ENCODE measurements at places on chromosomes 7 and 10.
A peak's percentile ranks its signal among the peaks of the same experiment; 100 is the strongest.

DNA sequence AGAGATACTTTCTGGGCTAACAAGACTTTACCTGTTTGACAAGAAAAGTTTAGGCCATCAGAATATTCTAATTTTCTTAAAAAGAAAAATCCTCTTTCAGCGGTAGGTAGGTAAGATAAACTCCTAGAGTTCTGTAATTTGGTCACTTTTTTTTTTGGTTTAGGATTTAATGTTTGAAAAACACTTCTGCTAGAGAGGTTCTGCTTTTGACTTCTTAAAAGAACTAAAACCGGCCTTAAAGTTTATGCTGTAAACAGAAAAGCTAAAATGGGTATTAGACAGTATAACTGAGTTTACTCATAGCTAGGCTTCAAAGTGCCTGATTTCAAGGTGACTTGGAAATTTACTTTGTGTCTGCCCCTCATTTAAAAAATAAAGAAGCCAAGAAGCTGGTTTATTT, 21.7 kb upstream of the KMT2E start:
- no peak for DNase-seq

- no peak for DNase-seq
Measured at GRCh38 chr7:3138997-3139396, 95.3 kb upstream of the CARD11 start.

DNA sequence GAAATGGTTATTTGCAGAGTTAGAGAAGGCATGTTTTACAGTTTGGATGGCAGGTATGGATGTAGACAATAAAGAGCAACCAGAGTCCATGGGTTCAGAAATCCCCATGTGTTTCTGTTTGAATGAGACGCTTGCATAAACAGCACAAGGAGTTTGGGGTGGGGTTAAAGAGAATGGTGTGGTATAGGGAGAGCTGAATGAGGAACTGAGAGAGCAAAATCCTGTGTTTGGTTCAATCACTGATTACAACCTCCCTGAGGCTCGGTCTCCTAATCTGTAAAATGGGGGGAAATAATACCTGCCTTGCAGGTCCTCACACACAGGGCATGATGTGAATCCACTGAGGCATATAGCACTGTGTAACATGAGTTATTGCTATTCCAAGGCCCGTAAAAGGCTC, 23.7 kb downstream of the CAV1 start:
- DNase-seq: no peak

DNA sequence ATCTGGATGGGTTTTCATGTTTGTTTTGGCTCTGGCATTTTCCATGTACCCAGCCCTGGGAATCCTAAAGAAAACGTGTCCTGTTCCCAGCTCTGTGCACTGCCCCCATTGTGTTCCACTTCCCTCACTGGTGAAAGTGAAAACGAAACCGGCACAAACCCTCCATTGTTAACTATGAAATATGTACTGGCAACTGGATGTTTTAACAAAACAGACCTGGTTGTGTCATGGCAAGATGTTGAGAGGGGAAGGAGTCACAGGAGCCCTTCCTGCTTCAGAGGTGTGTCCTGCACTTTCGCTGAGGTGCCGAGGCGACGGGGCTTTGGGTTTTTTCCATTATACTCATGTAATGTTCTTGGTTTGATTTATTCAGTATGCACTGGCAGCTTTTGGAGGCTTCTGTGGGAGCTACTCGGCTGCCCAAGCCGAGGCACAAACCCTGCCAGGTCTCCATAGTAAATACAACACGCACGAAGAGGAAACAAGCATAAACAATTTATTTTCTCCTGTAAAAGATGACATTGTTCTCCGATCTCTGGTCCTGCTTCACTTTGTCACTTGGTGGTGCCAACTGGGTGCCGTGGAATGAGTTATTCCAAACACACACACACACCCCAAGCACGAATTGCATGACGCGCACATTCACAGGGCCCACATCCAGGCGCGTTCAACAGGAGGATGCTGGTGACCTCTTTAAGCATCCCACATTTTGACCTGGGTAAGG, 118.2 kb downstream of the CDK6 start:
- peak; percentile 52 for DNase-seq

DNA sequence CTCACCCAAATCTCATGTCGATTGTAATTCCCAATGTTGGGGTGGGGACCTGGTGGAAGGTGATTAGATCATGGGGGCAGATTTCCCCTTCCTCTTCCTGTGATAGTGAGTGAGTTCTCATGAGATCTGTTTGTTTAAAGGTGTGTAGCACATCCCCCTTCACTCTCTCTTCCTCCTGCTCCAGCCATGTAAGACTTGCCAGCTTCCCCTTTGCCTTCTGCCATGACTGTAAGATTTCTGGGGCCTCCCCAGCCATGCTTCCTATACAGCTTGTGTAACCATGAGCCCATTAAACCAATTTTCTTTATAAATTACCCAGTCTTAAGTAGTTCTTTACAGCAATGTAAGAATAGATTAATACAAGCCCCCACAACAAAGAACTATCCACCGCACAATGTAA, 109.9 kb upstream of the JAZF1 start:
- DNase-seq: no peak

- no peak for DNase-seq
Measured at GRCh38 chr7:37234928-37235327, 213.7 kb downstream of the ELMO1 start.

GRCh38 chr7:119413314-119413805, 859.6 kb upstream of the KCND2 start:
- DNase-seq: no peak

DNA sequence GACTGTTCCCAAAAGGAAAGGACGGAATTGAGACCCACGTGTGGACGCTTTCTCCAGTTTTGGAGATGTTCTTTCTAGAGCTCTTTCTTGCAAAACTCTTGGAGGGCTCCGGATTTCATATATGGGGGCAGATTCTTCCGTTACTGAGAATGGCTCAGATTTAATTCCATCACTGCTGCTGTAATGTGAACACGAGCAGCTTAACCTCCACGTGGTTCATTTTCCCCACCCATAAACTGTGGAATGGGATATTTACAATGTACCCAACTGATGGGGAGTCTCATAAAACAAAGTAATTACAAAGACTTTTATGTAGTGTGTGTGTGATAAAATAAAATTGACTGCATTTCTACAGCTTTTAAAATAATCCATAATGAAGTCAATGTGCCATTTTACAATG, 15.1 kb upstream of the MSRB2 start:
- no peak for DNase-seq

DNA sequence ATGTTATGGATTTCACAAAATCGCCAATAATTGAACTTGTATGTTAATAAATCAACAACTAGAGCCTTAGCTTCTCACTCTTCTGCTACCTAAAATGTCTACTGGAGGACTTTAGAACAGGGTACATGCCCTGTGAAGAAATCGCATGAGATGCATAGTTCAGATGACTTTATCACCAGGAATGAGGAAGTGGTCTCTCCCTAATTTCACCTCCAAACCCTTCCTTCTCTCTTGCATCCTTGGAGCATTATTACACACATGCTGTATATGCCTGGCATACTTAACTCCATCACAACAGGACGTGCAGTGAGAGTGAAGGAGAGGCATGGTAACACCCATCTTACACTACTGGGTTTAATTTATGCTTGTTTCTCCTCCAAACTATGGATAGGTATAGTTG, 27.8 kb downstream of the RHEB start:
- no peak for DNase-seq

DNA sequence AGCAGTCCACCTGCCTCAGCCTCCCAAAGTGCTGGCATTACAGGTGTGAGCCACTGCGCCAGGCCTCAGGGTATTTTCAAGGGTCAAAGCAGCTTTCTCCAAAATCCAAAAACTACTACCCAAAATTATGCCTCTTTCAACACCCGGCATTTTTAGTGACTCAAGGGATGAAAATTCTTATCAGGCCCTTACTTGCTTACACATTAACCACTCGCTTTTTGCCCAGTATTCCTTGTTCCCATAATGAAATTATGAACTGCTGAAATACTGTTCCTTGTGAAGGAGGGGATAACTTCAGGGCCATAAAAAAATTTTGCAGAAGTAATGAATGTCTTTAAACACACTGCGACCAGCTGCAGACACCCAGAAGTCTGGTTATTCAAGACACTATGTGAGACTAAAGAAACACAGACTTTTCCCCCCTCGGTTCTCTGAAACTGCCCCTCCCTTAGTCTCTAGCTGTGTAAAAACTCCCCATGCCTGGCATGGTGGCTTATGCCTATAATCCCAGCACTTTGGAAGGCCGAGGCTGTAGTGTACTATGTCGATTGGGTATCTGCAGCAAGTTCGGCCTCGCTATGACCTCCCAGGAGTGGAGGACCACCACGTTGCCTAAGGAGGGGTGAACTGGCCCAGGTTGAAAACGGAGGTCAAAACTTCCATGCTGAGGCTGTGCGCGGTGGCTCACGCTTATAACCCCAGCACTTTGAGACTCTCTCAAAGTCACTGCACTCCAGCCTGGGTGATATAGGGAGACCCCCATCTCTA, 12.0 kb downstream of the FXYD4 start:
- no peak for DNase-seq

GRCh38 chr10:79400146-79401004, 45.0 kb downstream of the ZCCHC24 start:
- no peak for DNase-seq

DNA sequence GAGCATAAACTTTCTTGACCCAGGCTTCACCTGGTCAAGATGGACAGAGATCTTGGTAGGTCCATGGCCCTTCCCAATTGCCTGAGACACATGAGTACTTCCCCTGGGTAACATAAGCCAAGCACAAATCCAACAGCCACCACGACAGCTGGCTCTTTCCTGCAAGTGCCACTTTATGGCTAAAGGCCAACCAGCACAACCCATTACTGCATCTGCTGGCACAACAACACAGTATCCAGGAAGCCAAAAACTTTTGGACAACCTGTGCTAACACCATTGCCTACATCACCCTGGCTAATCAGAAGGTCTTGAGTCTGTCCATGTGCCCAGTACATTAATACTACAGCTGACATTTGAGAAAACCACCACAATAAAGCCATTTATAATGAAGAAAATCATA, 548.0 kb upstream of the SEMA3D start:
- no peak for DNase-seq

DNA sequence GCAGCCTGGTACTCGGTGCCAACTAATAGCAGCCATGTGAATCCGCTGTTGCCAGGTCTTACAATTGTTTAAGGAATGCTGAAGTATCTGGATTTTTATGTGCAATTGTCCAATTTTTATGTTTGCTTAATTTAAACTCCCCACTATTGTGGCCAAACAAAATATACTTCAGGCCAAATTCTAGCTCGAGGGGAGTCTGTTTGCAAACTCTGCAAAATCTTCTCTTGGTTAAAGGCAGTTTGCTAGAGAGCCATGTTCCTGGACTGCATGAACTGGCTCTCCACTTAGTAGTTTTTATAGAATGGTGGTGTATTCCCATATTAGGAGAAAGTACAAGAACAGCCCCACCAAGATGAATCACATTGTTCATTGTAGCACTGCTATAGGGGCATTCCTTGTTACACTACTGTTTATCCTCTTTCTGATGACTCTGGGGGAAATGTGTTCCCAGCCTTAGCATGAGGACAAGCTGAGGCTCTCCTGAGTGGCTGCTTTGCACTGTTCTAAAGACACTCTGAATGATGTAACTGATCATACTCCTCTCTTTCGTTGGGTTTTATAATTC, 178.0 kb upstream of the GLI3 start:
- no peak for DNase-seq

GRCh38 chr7:44490351-44491200, at the start of gene NUDCD3:
Gene NUDCD3, minus strand, starts transcription at chr7:44490658. Its CDS starts 58 bp downstream, at chr7:44490600.
- peak; percentile 39 for DNase-seq

DNA sequence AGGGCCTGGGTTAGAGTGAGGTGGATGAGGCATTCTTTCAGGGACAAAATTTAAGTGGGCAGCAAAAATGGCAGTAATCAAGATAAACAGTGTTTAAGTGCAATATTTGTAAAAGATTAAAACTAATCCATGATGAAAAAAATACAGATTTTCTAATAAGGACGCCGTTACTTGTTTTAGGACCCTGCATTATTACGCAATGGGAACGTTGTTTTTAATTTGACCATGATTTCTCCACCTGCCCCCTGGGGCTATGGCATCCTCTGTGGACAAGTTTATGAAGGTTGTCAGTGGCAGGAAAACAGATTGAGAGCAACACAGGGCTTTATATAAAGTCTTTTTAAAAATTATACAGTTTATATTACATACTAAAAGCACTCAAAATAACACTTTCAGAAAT, 380.6 kb upstream of the PHF14 start:
- no peak for DNase-seq

- DNase-seq: no peak
Measured at GRCh38 chr7:20839196-20839735, 52.6 kb upstream of the SP8 start.

GRCh38 chr10:126101325-126101724, 205.0 kb downstream of the FANK1 start:
- DNase-seq: no peak

- no peak for DNase-seq
Measured at GRCh38 chr7:105690325-105690945, 109.1 kb upstream of the EFCAB10 start.

Measured in amygdala (tissue), 56 donors.